ENCODE measurements at places on chromosomes 1 and 21.

GRCh38 chr1:31198600-31198999, 41.1 kb downstream of the NKAIN1 start:
- no peak for DNase-seq

DNA sequence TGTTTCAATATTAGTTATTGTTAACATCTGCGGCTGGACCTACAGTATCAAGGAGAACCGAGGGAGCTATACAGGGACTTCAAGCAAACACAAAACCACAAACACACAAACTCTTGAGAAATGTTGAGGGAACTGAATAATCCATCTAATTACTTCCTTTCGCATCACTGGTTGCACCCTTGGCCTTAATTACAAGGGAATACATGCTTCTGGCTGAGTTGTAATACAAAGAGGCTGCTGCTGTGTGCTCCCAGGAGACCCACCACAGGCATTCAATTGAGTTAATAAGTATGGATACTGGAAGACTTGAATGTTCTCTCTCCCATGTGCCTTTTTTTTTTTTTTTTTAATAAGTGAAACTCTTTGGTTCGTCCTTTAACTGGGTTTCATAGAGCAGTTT, 16.8 kb upstream of the SMYD2 start:
- DNase-seq: no peak

- no peak for DNase-seq
These were observed 87.5 kb downstream of the CD247 start for GRCh38 chr1:167430849-167431242.

- no peak for DNase-seq
These were observed 251.9 kb downstream of the DPYD start for GRCh38 chr1:97668945-97669344.

- DNase-seq: no peak
These were observed 11.3 kb downstream of the RAB29 start for GRCh38 chr1:205763980-205764379.

GRCh38 chr1:25567710-25568089, 24.3 kb downstream of the LDLRAP1 start:
- DNase-seq: no peak

GRCh38 chr1:159591981-159592380, 4.4 kb downstream of the APCS start:
- DNase-seq: no peak

DNA sequence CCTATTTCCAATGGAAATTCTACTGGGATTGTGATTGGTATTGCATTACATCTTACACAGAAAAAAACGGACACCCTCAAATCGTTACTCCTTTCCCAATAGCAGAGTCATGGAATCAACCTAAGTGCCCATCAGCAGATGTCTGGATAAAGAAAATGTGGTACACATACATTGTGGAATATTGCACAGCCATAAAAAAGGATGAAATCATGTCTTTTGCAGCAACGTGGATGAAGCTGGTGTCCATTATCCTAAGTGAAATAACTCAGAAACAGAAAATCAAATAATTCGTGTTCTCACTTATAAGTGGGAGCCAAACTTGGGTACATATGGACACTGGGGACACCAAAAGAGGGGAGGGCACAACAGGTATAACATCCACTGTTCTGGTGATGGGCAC, 14.3 kb downstream of the HMGN1 start:
- DNase-seq: no peak

DNA sequence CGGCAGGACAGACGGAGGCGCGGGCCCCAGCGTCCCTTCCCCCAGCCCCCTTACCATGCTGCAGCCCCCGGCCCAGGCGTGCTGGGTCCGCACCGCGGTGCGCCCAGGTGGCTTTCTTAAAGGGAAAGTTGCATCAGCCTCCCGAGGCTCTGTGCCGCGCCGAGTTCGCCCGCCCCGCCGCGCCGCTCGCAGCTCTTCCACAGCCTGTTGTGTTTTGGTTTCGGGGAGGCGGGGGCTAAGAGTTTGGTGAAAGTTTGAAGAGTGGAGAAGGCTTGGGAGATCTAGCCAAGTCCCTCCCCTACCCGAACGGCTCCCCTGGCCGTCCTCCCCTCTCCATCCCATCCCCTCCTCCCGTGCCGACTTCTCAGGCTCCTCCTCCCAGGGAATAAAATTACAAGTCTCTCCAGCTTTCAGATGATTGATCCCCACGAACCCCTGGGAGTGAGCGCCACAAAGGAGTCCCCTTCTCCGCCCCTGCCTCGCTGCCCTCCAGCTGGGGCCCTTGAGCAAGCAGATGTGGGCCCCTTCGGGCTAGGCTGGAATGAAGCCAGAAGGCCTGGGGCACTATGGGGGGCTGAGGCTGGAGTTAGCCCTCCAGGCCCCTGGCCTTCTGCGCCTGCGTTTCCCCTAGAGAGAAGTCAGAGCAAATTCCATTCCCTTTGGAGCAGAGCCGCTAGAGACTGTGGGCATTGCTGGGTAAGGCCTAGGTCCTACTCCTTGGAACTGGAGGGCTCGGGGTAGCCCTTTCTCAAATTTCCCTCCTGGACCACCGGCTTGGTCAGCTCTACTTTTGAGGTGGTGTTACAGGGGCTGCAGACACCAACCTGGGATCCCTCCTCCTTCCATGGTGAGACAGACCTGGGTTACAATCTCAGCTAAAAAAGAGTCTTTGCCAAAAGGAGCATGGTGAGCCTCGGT, at the start of gene SLC6A9:
TSS of gene SLC6A9 (minus strand) at position 211 of the 918 bp plus-strand sequence. CDS start 7,185 bp downstream, outside the sequence.
- DNase-seq: no peak

- DNase-seq: no peak
These were observed 24.4 kb downstream of the FTCD start for GRCh38 chr21:46130831-46131587.

GRCh38 chr1:43123031-43123430, 49.1 kb downstream of the EBNA1BP2 start:
- DNase-seq: no peak

All from stimulated activated CD8-positive, alpha-beta memory T cell treated with anti-CD3 and anti-CD28 coated beads, Interleukin-7, amount 100 ng/mL, for 1 hour (primary cell).